ENCODE measurements at places on chromosomes 16 and 17. TPM values are rescaled to one million over a fixed set of nuclear protein-coding genes. Genes with fewer than 3 reads are reported as not detected.

DNA sequence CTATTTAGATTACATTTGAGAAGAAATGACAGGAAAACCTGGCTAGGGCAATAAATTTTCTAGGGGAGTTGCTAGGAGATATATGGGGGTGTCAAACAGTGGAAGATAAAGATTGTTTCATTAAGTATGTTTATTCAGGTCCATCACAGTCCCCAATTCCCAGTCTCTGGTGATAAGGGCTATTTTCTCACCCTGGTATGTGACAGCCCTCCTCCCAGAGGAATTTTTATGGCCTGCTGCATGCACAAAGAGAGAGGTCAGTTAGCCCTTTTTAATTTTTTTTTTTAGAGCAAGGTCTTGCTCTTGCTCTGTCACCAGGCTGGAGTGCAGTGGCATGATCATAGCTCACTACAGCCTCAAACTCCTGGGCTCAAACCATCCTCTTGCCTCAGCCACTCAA is 53.6 kb upstream of the ATF7IP2 start:
- no peaks in the 10 kb centered on the region for H3K36me3 ChIP-seq
- no peaks in the 10 kb centered on the region for H3K27me3 ChIP-seq
- peak; percentile 91 for DNase-seq
- peaks cover 41% of the 10 kb centered on the region for H3K4me1 ChIP-seq
- H3K4me3 ChIP-seq = no peak overlapping the region
- peak overlapping the region; percentile 66 for H3K27ac ChIP-seq

DNA sequence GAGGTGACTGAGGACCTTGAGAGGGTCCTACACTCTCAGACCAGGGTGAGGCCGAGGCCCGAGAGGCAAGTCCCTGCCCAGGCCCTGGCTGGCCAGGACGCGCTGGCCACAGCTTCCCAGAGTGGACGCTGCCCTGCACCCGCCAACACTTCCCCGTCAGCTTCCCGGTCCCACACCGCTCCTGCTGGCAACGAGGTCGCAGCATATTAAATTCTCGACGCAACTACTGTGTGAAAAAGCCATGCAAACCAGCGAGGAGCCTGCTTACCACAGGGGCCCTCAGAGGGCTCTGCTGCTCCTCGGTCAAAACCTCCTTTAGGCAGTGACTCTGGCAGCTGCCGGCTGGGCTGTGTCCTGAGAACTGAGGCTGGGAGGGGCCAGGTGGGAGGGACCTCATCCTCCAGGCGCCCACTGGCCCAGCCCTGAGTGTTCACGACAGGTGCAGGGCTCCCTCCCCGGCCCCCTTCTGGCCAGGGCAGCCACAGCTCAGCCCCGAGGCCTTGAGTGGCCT is 2.1 kb upstream of the TEX19 start:
- peak overlapping the region; percentile 80 for H3K27ac ChIP-seq
- no peaks in the 10 kb centered on the region for H3K27me3 ChIP-seq
- peak; percentile 72 for DNase-seq
- no peak overlapping the region for H3K4me3 ChIP-seq
- H3K4me1 ChIP-seq = peaks cover 35% of the 10 kb centered on the region

GRCh38 chr17:51441431-51441830 is 181.1 kb downstream of the UTP18 start:
- no peak overlapping the region for H3K27ac ChIP-seq
- DNase-seq = no peak
- no peaks in the 10 kb centered on the region for H3K36me3 ChIP-seq
- H3K4me3 ChIP-seq = no peak overlapping the region
- no peaks in the 10 kb centered on the region for H3K27me3 ChIP-seq
- no peaks in the 10 kb centered on the region for H3K4me1 ChIP-seq

DNA sequence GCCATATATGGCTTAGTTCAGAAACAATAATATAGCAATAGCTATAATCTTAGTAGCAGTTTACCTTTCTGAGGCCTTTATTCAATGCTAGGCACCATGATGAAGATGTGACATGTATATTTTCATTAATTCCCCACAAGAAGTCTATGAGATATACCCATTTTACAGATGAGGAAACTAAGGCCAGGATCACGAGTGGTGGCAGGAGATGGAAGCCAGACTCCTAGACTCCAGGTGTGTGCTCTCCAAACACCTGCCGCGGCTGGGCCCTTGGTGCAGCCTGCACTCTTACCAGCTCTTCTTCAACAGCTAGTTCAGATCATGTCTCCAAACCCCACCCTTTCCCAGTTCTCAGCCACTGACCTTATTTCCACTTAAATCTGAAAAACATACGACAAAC is 15.2 kb downstream of the NXPH3 start:
- H3K27ac ChIP-seq = no peak overlapping the region
- no peaks in the 10 kb centered on the region for H3K27me3 ChIP-seq
- DNase-seq = no peak

DNA sequence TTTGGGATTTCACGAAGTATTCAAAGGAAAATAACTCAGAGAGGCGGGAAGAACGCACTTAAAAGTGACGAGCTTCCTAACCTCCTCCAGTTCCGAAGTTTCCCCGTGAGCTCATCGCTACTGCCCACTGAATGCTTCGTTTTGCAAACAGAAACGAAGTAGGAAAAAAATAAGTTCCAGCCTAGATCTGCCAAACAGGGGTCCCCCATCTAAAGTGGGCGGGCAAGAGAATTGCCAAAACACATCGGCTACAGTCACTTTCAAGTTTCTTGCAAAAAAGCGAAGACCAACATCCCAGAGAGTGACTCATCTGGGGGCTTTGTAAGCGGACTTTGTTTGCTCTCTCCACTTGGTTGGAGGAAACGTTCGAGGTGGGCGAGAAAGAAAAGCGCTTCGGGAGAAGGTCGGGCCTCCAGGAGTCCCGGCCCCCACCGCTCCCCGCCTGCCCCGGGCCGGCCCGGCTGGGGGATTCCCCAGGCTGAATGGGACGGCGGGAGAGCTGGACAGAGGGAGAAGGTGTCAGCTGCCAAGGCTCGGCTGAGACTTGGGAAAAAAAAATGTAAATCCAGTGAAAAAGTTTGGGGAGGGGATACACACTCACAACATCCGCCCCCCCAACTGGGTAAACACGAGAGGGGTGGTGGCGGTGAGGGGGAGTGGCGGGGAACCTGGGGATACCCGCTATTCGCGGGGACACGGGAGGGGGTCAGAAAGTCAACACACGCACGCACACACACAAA is 1.0 kb downstream of the VEZF1 start:
- H3K27me3 ChIP-seq = no peaks in the 10 kb centered on the region
- peak overlapping the region; percentile 88 for H3K27ac ChIP-seq
- peak; percentile 55 for DNase-seq
- no peaks in the 10 kb centered on the region for H3K36me3 ChIP-seq
- peak overlapping the region; percentile 83 for H3K4me3 ChIP-seq

GRCh38 chr17:77628035-77628434 is 330.5 kb upstream of the TNRC6C start:
- no peak overlapping the region for H3K4me3 ChIP-seq
- H3K27ac ChIP-seq = no peak overlapping the region
- H3K4me1 ChIP-seq = no peaks in the 10 kb centered on the region
- DNase-seq = no peak
- no peaks in the 10 kb centered on the region for H3K27me3 ChIP-seq

GRCh38 chr17:36592316-36592715 is 637 bp downstream of the DHRS11 start:
- H3K27me3 ChIP-seq = no peaks in the 10 kb centered on the region
- H3K27ac ChIP-seq = peak overlapping the region; percentile 91
- peaks cover 6% of the 10 kb centered on the region for H3K36me3 ChIP-seq
- DNase-seq = peak; percentile 45
- H3K4me1 ChIP-seq = peaks cover 30% of the 10 kb centered on the region

- no peaks in the 10 kb centered on the region for H3K27me3 ChIP-seq
- H3K4me1 ChIP-seq = peaks cover 5% of the 10 kb centered on the region
- H3K4me3 ChIP-seq = no peak overlapping the region
- DNase-seq = no peak
These were observed 39.4 kb downstream of the EFCAB13 start for GRCh38 chr17:47363171-47363570.

DNA sequence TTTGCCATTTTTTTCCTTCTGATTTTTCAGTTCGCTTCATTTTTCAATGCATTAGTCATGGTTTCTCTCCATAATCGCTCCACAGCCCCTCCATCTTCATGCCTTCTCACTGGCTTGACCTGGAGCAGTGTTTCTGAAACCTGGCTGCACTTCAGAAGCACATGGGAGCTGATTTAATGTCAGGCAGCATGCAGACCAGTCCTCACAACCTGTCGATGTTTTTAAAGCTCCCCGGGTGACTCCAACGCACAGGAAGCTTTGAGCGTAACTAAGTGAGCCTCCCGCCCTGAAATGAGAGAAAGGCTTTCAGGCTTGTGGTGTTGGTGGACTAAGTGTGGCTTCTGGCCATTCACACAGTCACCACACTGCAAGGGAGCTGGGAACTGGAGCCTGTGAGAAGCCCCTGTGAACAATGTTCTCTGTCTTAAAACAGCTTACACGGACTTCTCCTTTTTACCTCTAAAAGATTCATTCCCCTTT is 16.8 kb upstream of the DRG2 start:
- H3K36me3 ChIP-seq = no peaks in the 10 kb centered on the region
- H3K4me3 ChIP-seq = no peak overlapping the region
- H3K27ac ChIP-seq = no peak overlapping the region
- DNase-seq = no peak
- no peaks in the 10 kb centered on the region for H3K27me3 ChIP-seq

GRCh38 chr16:60485872-60486489 is 1550.3 kb downstream of the CDH8 start:
- no peaks in the 10 kb centered on the region for H3K27me3 ChIP-seq
- H3K4me3 ChIP-seq = no peak overlapping the region
- no peak for DNase-seq
- no peak overlapping the region for H3K27ac ChIP-seq
- no peaks in the 10 kb centered on the region for H3K4me1 ChIP-seq
- H3K36me3 ChIP-seq = no peaks in the 10 kb centered on the region

- H3K27me3 ChIP-seq = no peaks in the 10 kb centered on the region
- no peak overlapping the region for H3K4me3 ChIP-seq
- no peak for DNase-seq
- peak overlapping the region; percentile 18 for H3K27ac ChIP-seq
- peaks cover 13% of the 10 kb centered on the region for H3K36me3 ChIP-seq
- H3K4me1 ChIP-seq = peaks cover 34% of the 10 kb centered on the region
These were observed 3.6 kb downstream of the ALKBH5 start for GRCh38 chr17:18187226-18187625.

GRCh38 chr17:60989846-60990245 is 312.2 kb downstream of the BCAS3 start:
- no peak overlapping the region for H3K27ac ChIP-seq
- no peaks in the 10 kb centered on the region for H3K36me3 ChIP-seq
- H3K4me3 ChIP-seq = no peak overlapping the region
- H3K4me1 ChIP-seq = peaks cover 4% of the 10 kb centered on the region
- no peaks in the 10 kb centered on the region for H3K27me3 ChIP-seq
- no peak for DNase-seq

GRCh38 chr16:50315346-50315997 is 49.1 kb downstream of the ADCY7 start:
- peaks cover 9% of the 10 kb centered on the region for H3K36me3 ChIP-seq
- H3K27me3 ChIP-seq = no peaks in the 10 kb centered on the region
- no peak overlapping the region for H3K4me3 ChIP-seq
- H3K4me1 ChIP-seq = peaks cover 40% of the 10 kb centered on the region
- H3K27ac ChIP-seq = peak overlapping the region; percentile 87

GRCh38 chr17:41666237-41666641 is 22.4 kb upstream of the EIF1 start:
- peaks cover 11% of the 10 kb centered on the region for H3K4me1 ChIP-seq
- peak overlapping the region; percentile 54 for H3K4me3 ChIP-seq
- H3K36me3 ChIP-seq = no peaks in the 10 kb centered on the region
- no peaks in the 10 kb centered on the region for H3K27me3 ChIP-seq

DNA sequence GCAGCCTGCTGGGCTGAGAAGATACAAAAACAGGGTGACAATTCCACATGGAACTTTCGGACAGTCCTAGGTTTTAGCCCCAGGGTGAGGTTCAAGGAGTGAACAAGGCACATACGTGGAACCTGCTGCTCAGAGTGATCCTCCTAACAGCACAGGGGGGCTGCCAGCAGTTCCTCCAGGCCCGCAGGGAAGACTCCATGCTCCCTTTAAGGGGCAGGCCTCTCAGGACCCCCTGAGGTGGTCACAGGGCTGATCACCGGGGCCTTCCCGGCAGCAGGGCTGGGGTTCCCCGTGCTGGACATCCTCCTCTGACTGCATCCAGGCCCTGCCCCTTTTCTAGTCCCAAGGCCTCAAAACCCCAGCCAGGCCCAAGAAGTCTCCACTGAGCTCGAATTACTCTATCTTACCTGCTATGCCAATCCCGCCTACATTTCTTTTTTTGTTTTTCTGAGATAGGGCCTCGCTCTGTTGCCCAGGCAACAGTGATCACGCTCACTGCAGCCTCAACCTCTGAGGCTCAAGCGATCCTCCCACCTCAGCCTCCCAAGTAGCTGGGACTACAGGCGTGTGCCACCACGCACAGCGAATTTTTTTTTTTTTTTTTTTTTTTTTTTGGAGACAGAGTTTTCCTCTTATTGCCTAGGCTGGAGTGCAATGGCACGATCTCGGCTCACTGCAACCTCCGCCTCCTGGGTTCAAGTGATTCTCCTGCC is 10.4 kb downstream of the CANT1 start:
- no peak overlapping the region for H3K4me3 ChIP-seq
- no peaks in the 10 kb centered on the region for H3K4me1 ChIP-seq
- peak; percentile 30 for DNase-seq
- no peak overlapping the region for H3K27ac ChIP-seq

GRCh38 chr17:79707931-79708891 is 22.5 kb upstream of the ENPP7 start:
- H3K27ac ChIP-seq = no peak overlapping the region
- H3K4me1 ChIP-seq = no peaks in the 10 kb centered on the region
- peak; percentile 76 for DNase-seq
- no peaks in the 10 kb centered on the region for H3K36me3 ChIP-seq
- no peak overlapping the region for H3K4me3 ChIP-seq

GRCh38 chr17:17551361-17551760 is 40.1 kb downstream of the PEMT start:
- H3K36me3 ChIP-seq = no peaks in the 10 kb centered on the region
- no peaks in the 10 kb centered on the region for H3K27me3 ChIP-seq
- no peak for DNase-seq
- no peak overlapping the region for H3K4me3 ChIP-seq

DNA sequence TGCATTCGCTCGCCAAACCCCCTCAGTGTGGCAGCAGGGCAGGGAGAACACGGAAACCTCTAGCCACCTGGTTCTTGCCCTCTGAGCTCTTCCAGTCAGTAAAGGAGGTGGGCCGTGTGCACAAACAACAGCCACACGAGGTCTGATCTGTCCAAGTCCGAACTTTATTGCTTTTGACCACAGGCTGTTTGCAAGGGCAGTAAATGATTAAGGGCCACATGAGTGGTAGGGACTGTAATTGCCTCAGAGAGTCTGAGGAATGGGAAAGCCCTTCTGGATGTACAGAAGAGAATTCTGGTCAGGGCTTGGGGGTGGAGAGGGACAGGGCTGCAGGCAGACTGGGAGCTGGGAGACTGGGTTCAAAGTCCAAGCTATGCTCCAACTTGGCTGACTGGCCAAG is 75.7 kb upstream of the LHX1 start:
- DNase-seq = no peak
- H3K4me1 ChIP-seq = peaks cover 4% of the 10 kb centered on the region
- H3K27me3 ChIP-seq = no peaks in the 10 kb centered on the region
- H3K36me3 ChIP-seq = no peaks in the 10 kb centered on the region
- H3K4me3 ChIP-seq = no peak overlapping the region
- H3K27ac ChIP-seq = no peak overlapping the region

Gene KCNH6
- not detected for total RNA-seq

Gene TBX2
- total RNA-seq = 11.5 TPM

Gene GPR139
- total RNA-seq = not detected

Gene PRR29
- not detected for total RNA-seq

Gene CYGB
- 1.0 TPM for total RNA-seq

Gene TNS4
- total RNA-seq = not detected

Gene CRK
- total RNA-seq = 72.3 TPM

Gene C16orf87
- 12.1 TPM for total RNA-seq

Gene CA4
- not detected for total RNA-seq

Gene CTRB1
- not detected for total RNA-seq

Data from Caco-2 (cell line).